ENCODE measurements at places on chromosomes 12 and 14.

DNA sequence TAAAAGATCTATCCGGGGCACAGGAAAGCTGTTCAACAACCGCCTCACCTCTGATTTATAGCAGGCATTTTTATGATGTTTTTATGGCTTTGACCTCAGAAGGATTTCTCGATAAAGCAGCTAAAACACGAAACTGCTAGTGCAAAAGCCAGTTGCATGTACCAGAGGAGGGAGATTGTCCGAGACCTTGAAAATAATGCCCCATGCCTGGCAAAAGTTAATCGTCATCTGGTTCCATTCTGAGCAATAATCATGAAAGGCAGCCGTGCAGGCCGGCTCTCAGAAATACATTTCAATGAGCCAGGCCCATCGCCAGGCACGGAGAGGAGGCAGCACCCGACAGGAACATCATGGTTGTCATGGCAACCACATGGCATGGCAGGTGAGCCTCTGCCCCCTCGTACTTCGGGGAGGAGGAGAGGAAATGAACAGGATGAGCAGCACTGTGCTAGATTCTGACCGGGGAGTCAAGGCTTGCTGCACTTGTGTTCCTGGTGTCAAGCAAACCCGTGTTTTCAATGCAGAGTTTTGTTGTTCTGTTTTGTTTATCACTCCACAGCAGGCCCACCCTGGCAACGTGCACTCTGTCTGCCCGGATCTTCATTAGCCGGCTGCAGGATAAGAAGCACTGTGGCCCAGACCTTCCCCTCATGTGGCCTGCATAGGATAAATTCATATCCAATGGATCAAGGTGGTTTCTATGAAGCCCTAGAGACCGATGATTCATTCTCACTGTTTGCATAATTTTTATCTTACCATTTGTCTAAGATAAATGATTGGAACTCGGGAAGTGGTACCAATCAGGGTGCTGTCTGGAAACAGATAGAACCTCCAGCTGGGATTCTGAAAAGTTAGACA is 160.2 kb downstream of the RIMBP2 start:
- no peak for DNase-seq

DNA sequence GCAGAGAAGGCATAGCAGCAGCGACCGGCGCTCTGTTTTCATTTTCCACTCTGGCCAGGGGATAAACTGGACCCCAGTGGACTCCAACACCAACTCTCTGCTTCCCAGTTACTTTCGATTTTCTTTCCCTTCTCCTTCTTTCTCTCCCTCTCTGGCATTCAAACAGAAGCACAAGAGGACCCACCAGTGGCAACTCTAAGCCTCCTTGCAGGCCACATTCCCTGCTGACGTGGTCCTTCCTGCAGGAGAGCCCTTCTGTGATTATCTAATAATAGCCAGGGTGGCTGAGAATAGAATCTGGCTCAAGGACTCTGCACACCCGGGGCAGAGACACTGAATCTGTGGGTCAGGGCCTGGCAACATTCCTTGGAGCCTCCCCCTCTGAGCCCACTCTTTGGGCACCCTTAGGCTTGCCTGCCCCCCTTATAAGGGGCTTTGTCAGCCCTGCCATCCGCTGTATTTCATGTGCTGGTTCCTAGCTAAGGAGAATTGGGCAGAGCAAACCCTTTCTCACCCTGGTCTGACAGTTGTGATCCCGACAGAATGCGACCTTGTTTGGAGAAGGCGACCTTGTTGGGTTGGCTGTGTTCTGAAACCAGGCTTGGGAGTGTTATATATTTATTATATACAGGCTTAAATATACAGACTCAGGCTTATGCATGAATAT is 8.2 kb upstream of the HOXC6 start:
- DNase-seq: no peak

DNA sequence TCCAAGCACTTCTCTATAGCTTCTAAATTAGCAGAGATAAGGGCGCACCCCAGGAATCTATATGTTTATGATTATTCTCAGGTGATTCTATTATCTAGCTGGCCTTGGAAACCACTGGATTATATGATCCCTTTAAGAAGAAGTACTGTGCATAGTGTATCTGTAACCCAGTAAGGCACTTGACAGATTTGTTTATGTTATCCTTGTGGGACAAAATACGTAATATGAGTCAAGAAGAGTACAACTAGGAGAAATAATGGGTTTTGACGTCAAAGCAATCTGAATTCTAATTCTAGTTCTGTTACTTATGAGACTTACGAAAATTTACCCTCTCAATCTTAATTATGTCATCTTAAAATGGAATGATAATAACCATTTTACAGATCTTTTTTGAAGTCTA is 259.6 kb upstream of the NAV3 start:
- no peak for DNase-seq

- DNase-seq: no peak
These were observed 48.5 kb upstream of the OSBPL8 start for GRCh38 chr12:76608070-76608469.

DNA sequence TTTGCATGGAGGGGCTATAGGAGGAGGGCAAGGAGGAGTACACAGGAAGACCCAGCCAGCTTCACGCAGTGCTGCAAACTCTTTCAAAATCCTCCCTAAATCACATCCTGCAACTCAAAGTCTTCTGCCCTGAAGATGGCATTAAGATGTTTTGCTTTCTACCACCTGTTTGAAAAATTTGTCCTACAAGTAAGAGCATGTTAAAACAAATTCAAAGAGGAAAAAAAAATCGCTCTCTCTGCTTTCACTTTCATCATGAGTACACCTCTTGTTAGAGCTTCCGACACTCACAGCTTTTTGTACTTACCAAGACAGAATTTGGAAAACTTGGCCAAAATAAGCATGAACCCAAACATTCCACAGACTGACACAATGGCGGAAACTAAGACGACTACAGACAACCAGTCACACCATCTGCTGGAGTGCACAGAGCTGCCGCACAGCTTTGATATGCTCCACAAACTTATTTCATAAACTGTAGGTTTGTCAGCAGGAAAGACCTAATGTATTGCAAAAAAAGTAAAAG is 21.3 kb downstream of the GCH1 start:
- DNase-seq: no peak

- no peak for DNase-seq
These were observed 29.5 kb upstream of the ZNF740 start for GRCh38 chr12:53151039-53151438.

- no peak for DNase-seq
These were observed 5.9 kb downstream of the SERPINA6 start for GRCh38 chr14:94317259-94317658.

DNA sequence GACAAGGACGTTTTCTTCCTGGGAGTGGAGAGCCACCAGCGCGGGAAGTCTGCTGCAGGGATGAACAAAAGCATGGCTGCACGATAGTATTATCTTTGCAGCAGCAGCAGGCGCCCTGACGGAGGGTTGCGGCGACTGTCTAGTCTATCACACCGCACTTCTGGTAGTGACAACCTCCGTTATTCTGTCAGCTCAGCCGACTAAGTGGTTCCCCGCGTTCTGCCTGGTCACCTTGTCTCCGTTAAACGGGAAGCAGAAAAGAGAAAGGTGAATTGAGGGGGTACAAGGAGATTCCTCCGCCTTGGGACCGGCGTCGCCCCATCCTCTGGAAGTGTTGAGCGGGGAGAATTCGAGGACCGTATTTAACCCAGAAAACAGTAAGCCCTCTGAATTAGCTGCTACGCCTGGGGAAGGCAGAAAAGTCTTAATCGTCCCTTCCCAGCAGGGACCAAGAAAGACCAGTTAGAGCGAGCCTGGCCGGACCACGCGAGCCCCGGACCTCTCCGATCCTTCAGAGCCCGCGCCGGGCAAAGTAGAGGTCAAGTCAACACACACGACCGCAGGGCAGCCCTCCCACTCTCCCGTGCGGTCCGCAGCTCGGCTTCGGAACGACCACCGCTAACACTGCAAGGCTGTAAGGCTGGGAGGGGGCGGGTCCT is 536 bp upstream of the DAAM1 start:
- DNase-seq: no peak

DNA sequence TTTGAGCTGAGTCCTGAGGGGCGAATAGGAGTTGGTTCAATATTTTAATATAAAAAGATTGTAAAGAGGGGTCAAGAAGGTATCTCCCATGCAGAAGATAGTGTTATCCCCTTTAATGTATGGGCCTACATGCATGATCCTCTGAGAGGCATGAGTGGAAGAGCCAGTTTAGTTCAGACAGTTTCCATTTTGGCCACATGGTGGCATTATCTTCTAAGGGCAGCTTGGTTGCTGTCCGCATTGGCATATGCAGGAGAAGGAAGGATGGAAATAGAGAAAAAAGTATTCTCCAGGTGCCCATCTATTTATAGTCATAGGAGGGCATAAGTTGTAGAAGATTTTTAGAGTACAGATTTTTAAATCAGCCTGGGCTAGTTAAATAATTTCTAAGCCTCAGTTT is 5.4 kb downstream of the SAMD4A start:
- peak; percentile 53 for DNase-seq

- no peak for DNase-seq
These were observed 40.2 kb downstream of the ARF6 start for GRCh38 chr14:49933128-49933527.

GRCh38 chr14:104155513-104155912 is 17.1 kb downstream of the KIF26A start:
- DNase-seq: no peak

- no peak for DNase-seq
These were observed 137.5 kb upstream of the KRAS start for GRCh38 chr12:25388183-25388582.

- no peak for DNase-seq
These were observed 35.2 kb upstream of the SLC38A1 start for GRCh38 chr12:46304070-46304469.

GRCh38 chr12:130104571-130105106 is 57.6 kb upstream of the FZD10 start:
- DNase-seq: no peak

GRCh38 chr14:89617481-89618329 is 200.7 kb upstream of the FOXN3 start:
- DNase-seq: peak; percentile 15

DNA sequence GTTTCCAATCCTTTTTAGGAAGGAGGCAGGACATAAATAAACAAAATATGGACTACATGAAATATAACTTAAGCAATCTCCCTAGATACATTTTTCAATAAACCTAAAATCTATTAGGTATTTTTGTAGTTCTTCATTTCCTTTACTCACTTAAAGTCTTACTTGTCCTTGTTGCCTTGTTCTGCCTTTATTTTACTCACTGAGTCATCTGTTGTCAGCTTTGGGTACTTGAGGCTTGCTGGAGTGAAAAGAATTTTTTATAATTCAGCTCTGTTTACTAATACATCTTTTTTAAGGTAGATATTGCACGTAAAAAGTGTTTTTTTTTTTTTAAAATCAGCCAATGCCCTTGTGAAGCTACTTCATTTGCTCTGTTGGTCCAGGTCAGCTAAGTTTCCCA is 216.2 kb downstream of the PELI2 start:
- no peak for DNase-seq

- DNase-seq: no peak
These were observed 16.3 kb downstream of the SMCO2 start for GRCh38 chr12:27462851-27463250.

DNA sequence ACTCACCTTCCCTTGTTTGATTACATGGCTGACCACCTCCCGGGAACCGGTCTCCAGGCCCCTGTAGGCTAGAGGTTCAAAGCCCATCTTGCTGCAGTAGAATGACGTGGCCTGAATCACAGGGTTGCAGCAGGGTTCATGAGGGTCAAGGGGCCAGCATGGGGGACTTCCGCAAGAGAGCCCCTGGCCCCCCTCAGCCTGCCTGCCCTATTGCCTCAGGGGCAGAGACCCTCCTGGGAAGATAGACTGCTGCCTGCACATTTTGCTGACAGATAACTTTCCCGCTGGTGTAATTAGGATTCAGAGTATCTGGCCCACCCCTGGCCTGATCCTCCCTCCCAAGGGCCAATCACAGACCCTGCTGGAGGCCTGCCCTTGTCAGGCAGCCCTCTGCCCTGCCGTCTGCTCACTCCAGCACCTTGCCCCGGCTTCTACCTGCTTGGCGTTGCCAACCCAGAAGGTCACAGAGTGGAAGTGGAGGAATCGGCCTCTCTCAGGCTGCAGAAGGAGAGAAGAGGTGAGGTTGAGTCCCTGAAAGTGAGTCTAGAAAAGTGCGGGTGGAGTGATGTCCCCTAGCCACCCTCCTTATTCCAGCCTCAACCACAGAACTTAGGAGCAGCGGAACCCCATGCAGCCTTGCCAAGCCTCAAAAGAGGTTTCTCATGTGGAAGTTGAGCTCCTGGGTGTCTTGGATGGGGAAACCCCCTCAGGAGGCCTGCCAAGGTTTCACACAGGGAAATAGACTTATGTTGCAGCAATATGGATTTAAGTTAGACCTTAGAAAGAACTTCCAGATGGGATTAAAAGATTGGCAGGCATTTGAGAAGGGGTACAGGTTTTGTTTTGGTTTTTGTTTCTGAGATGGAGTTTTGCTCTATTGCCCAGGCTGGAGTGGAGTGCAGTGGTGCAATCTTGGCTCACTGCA is 1.1 kb downstream of the HPD start:
- DNase-seq: no peak

DNA sequence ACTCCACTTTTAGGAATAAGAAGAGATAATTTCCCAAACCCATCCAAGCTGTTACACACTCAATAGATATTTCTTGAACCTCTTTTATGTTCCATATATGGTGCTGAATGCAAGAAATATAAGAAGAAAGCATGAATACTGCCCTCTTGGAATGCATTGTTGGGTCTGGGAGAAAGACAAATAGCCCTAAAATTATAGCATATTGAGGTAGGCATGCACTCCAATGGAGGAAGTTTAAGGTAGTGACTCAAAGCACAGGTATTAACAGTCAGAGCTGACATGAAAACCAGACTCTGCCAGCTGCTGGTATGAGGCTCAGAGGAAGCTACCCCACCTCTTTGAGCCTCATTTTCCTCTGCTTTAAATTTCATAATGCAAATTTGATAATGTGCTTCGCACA is 261.3 kb upstream of the NOS1 start:
- DNase-seq: no peak

DNA sequence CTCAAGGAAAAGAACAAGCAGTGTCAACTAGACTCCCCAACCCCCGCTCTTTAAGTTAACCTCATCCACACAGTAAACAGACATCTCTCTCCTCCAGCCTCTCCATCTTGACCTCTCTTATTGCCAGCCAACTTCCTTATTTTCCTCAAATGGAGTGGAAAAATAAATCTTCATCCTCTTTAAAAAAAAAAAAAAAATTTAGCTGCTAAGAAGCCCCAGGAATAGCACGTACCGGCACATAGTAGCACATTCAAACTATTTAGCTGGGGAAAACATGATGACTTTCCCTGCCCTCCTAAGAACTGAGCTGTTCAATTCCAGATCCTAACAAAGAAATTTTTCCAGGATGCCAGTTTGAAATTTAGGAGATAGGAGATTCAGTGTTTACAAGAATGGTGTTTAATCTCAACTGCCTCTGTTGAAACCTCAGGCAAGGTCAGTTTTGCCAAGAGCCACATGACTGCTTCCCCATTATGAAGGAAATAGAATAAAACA is 90.8 kb downstream of the EPS8 start:
- DNase-seq: no peak

GRCh38 chr14:80988735-80989429 is 33.5 kb downstream of the TSHR start:
- no peak for DNase-seq

GRCh38 chr14:45247427-45247826 is 5.6 kb downstream of the MIS18BP1 start:
- DNase-seq: no peak

- DNase-seq: no peak
These were observed 340.1 kb downstream of the BCL11B start for GRCh38 chr14:98931911-98932310.

- peak; percentile 39 for DNase-seq
These were observed at the start of gene PGF for GRCh38 chr14:74955229-74956026. PGF (minus strand) TSS chr14:74955597; CDS start chr14:74955242, 355 bp downstream.

Measured in NCI-H1930 (cell line).